Stimulated activated CD4-positive, alpha-beta T cell treated with anti-CD3 and anti-CD28 coated beads, Interleukin-15, amount 100 ng/mL, for 24 hours (primary cell): ENCODE measurements at places on chromosomes 3 and 15.

DNA sequence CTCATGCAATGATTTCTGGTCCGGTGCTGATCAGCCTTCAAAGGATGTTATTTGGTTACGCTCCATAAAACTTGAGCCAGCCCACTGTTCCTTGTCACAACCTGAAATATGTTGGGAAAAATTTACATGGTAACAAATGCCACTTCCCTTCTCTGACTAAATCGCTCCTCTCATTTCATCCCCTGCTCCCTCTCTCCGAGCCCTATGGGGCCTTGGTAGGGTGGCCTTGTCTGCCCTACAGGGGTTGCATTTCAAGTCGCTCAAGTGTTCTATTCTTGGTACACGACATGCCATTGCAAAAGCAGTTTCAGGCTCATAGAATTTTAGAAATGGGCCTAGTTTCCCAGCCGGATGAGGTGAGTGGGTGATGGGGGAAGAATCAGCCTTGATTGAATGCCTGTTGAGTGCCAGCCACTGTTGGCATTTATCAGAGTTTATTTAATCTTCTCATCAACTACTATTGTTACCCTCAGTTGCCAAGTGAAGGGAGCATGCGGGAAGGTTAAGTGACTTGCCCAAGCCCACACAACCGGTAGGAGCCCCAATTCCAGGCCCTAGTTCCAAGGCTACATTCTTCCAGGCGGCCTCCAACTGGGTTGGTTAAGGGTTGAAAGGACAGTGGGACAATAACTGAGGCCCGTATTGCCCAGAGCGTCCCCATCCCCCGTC is 961 bp upstream of the ABHD2 start:
- no peak for DNase-seq

- no peak for DNase-seq
Observed at GRCh38 chr3:140019946-140020345, 85.0 kb downstream of the CLSTN2 start.

- DNase-seq: no peak
Observed at GRCh38 chr3:185207931-185208746, 45.7 kb downstream of the EHHADH start.

GRCh38 chr15:37133602-37134001 is 33.3 kb upstream of the MEIS2 start:
- DNase-seq: no peak

DNA sequence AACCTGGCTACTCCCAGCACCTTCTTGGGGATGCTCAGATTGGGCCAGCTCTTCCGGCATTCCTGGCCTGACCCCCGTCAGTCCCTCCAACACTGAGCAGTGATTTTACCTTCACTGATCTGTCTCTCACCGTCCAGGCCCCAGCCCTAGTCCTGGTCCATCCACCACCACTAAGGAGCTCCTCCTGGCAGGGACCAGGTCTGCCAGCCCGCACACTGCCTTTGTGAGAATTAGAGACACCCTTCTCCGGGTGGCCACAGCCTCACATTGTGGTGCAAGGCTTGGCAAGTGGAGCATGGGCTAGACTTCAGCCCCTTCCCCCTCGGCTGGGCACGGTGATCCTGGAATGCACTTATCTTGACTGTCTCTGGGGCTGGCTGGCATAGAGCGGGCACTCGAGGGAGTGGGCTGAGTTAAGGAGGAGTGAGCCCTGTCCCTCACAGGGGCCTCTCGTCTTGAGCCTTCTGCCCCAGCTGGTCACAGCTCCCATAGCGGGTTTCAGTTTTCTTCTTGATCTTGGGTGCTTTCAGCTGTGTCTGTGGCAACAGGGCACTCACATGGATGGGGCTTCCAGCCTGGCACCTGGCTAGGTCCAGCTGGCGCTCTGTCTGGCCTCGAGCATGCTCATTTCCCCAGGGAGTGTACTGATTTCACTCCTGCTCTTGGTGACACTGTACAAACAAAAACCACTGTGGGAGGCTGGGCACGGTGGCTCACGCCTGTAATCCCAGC is 53.9 kb downstream of the LINGO1 start:
- no peak for DNase-seq

- no peak for DNase-seq
Observed at GRCh38 chr3:171831936-171832335, 11.2 kb upstream of the TMEM212 start.

GRCh38 chr3:192794216-192794615 is 66.9 kb upstream of the FGF12 start:
- no peak for DNase-seq

GRCh38 chr15:77053709-77054108 is 17.2 kb downstream of the TSPAN3 start:
- no peak for DNase-seq

DNA sequence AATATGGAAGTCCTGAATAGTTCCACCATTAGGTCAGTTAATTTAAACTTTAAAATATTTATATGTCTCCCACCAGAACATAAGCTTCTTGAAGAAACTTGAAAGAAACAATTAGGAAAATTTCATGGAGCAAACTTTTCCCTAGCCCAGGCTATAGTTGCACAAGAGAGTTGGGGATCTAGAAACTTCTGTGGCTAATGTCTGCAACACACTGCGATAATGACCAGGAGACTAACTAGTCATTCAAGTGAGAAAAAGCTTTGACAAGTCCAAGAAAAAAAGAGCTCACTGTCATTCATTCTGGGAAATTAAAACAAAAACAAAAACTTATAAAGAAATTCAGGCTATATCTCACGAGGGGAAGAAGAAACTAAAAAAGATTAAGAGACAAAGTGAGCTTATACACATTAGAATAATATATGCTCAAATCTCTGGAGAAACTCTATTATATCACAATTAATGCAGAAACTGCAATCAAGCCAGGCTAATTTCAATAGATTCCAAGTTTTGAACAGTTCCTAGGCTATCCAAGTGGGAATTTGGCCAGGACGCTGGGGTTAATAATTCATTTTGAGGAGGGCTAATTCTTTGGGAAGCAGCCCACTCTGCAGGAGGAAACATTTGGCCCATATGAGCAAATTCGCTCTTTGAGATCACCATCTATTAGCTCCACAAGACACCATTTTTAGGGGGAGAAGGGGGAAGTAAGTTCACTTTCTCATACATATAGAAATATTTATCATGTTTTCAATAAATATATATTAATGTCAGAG is 134.6 kb downstream of the MEIS2 start:
- DNase-seq: no peak

DNA sequence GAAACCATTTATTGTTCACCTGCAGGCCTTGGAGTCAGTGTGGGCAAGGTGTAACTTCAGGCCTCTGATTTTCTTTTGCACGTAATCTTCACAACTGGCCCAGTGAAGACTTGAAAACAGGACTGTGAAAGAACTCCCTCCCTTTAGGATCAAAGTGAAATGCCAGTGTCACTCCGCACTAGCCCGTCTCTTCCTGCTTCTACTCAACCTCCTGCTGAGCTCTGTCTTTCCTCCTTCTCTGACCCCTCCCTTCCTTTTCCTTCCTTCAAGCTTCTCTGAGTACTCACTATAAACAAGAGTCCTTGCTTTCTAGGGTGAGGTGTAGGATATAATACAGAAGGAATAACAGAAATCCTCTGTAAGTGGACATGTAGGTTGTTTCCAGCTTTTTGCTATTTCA is 28.5 kb downstream of the TMEM41A start:
- no peak for DNase-seq

DNA sequence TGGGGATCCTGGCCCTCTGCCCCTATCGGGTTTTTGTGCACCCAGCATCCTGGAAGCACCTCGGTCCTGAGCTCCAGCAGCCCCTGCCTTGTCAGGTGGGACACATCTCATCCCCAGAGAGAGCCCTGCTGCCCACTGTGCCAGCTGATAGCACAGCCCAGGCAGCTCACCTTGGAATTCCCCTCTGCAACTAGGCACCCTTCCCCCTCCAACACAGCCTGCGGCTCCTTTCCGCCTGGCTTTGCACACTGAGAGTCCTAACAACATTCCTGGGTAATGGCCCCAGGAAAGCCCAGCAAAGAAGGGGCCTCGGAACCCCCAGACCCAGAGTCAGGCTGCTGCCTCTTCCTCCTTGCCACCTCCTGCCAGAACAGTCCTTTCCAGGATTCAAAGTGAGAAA is 5.9 kb downstream of the HCN4 start:
- no peak for DNase-seq

GRCh38 chr3:149553781-149554451 is 79.4 kb downstream of the TM4SF4 start:
- no peak for DNase-seq
